ENCODE measurements at places on chromosomes 6 and 20.

- no peak for DNase-seq
Measured at GRCh38 chr6:98094696-98095095, 739.7 kb upstream of the POU3F2 start.

DNA sequence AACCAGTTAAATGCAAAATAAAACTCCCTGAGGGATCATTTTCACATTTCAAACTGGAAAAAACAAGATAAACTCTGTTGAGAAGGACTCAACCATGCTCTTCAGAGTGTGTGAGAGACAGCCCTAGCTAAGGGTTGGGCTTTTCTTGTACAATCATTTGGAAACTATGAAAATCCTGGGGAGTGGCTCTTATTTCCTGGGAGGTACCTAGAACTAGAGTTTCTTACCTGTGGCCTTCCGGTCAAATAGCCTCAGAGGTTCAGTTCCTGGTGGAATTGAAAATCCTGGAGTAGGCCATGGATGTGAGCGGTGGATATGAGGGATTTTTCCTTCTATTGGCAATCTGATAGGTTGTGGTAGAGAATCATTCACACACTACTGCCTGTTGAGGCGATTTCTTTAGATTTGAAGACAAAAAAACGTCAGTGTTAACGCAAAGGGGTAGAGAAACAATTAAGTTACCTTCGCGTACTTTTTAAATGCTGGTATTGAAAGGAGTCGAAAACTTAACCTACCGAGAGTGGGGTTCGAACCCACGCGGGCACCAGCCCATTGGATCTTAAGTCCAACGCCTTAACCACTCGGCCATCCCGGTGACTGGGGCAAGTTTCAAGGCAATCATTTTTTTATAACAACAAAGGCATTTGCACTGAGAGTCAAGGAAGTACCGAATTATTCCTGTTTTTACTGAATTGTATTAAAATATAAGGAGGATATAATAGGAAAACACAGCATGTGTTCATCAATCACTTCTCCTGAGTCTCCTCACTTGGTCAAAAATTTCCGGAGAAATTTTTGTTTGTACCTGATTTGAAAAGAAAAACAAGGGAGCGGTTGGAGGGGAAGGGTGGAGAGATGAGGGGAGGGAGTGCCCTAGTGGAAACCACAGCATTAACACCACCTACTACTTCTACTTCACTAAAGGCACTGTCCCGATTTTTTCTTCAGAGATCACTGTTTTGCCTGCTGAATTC, 191.3 kb downstream of the OR2B2 start:
- no peak for DNase-seq

DNA sequence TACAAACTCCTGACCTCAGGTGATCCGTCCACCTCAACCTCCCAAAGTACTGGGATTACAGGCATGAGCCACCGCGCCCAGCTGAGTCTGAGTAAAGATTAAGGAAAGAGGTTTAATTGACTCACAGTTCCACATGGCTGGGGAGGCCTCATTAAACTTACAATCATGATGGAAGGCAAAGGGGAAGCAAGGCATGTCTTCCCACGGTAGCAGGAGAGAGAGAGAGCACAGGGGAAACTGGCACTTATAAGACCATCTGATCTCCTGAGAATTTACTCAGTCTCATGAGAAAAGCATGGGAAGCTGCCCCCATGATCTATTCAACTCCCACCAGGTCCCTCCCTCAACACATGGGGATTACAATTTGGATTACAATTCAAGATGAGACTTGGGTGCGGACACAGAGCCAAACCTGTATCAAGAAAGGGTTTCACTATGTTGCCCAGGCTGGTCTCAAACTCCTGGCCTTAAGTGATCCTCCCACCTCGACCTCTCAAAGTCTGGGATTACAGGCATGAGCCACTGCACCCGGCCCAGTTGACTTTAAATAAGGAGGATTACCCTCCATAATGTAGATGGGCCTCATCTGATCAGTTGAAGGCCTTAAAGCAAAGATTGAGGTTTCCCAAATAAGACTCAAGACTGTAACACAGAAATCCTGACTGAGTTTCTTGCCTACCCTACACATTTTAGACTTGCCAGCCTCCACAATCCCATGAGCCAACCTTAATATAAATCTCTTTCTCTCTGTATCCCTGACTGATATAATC, 13.1 kb upstream of the PEX7 start:
- DNase-seq = no peak

DNA sequence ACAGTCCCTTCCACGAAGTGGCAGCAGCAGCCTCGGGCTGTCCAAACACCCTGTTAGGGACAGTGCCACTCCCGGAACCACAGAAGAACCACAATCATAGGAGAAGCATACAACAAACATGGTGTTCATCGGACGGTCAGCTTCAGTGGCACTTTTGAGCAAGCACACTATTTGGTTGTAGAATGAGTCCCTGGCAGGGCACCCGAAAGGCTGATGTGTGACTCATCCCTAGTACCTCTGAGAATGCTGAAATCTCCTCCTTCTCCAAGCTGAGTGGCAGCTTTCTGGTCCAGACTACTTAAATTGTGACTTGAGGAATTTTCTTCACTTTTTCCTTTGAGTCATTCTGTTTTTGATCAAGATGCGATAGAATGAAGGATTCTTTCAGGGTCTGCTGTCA, 282.5 kb downstream of the ESR1 start:
- no peak for DNase-seq

- peak; percentile 43 for DNase-seq
Measured at GRCh38 chr20:46349035-46349741, 40.9 kb upstream of the CDH22 start.

DNA sequence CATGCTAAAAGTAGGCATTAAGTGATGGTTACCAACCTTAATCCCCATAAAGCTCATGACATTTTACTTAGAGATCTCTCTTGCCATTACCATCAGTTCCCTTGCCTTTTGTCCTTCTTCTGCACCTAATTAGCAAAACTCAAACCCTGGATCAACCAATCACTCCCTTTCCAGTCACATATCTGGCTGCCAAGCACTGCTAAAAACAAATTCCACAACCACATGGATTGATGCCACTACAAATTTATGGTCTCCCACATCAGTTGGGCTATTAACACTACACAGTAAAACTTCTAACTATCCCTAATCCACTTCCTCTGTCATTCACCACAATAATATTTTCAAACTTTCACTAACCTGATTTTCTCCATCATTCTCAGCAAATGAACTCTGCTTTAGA, 54.3 kb upstream of the RNF146 start:
- DNase-seq = no peak

DNA sequence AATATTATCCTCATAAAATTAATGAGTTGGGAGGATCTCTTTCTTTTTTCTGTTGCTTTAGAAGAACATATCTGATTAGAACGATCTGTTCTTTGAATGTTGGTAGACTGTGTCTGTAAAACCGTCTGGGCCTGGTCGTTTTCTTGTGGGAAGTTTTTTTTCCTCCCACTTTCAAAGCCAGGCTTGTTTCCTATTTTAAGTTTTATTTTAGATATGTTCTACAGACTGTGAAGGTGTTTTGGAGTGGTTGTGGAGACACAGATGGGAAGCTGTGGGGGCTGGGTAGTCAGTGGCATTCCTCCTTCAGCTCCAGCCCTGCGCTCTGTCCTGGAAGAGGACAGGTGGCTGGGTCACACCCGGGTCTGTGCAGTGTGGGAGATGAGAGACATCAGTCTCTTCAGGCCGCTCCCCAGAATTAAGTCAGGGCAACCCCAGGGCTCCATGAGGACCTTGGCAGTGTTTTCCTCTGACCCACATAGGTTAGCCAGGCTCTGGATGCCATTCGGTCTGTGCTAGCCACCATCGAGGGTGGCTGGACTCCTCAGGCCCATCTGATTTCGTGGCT, 92.0 kb upstream of the SCP2D1 start:
- DNase-seq = no peak

DNA sequence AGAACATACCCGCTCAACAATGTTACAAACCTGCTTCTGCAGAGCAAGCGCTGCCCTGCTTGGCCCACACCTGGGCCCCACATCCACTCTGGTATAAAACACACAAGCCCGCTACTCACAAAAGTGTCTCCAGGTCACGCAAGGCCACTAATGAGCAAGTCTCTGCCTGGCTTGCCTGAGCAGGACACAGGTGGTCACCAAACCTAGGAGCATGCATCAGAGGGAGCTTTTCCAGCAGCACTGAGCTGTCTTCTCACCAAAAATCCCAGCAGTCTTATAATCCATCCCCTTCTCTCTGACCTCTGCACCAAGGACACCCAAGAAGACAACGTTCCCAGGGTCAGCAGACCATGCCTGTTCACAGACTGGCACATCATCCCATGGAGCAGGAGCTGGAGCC, 100.8 kb downstream of the DLL1 start:
- DNase-seq = no peak

DNA sequence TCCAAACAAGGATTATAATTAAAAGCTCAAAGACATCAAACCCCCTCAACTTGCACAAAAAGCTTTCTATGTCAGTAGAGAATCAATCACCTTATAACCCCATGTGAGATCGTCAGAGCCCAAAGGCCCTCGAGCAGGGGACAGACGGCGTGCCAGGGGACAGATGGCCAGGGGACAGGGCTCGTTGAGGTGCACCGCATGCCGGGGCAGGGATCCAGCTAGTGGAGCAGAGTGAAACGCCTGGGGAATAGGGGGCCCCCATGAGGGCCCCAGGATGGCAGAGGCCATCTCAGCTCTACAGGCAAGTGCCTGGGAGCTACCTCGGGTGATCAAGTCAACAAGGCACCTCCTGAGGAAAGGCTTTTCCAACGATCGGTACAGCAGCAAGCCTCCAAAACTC, 28.6 kb downstream of the DIDO1 start:
- DNase-seq = no peak

- DNase-seq = no peak
Measured at GRCh38 chr6:3532296-3532916, 75.6 kb upstream of the SLC22A23 start.

DNA sequence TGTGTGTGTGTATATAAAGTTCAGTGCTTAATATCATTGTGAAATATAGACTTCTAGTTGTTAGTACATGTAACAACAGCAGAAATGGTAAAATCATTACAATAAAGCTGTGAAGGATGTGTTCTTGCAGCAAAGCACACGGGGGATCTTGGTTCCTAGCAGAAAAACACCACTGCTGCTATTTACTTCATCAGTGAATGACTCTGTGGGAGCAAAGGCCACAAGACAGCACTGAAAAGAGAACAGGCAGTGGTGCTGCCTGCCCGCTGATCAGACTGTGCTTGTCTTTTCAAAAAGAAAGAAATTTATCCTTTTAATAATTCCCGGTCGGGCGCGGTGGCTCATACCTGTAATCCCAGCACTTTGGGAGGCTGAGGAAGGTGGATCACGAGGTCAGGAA, 689.9 kb upstream of the CITED2 start:
- no peak for DNase-seq

DNA sequence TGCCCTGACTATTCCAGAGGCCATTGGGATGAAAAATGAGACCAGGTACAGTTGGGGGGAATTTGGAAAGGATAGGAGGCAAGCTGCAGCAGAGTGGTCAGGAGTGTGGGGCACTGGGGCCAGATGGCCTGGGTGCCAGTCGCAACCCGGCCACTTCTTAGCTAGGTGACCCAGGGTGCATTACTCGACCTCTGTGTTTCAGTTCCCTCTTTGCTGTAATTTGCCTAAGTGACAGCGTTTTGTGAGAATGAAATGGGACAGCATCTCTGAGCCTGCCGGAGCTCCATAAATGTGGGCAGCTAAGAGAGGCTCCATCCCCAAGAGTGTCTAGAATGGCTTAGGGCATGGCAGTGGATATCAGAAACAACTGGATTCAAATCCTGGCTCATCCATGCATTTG, 13.9 kb downstream of the LRFN2 start:
- no peak for DNase-seq

- peak; percentile 9 for DNase-seq
Measured at GRCh38 chr20:38127920-38128528, 37.0 kb downstream of the TGM2 start.

- no peak for DNase-seq
Measured at GRCh38 chr6:102474041-102474807, 1080.7 kb downstream of the GRIK2 start.

GRCh38 chr6:20833881-20834515, 299.7 kb downstream of the CDKAL1 start:
- no peak for DNase-seq

DNA sequence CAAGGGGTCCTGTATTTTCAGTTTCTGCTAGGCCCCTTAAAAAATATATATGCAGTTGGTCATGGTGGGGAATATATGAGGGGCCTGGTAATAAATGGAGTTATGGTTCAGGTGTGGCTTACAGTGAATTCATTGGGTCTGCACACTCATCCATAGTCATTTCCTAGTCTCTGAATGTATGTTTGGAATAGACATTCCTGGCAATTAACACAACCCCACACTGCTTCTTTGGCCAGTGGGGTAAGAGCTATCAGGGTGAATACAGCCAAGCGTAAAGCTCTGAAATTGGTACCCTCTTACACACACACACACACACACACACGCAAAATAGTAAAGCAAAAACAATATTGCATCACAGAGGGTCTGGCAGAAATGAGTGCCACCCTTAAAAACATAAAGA, 56.5 kb downstream of the QRSL1 start:
- no peak for DNase-seq

DNA sequence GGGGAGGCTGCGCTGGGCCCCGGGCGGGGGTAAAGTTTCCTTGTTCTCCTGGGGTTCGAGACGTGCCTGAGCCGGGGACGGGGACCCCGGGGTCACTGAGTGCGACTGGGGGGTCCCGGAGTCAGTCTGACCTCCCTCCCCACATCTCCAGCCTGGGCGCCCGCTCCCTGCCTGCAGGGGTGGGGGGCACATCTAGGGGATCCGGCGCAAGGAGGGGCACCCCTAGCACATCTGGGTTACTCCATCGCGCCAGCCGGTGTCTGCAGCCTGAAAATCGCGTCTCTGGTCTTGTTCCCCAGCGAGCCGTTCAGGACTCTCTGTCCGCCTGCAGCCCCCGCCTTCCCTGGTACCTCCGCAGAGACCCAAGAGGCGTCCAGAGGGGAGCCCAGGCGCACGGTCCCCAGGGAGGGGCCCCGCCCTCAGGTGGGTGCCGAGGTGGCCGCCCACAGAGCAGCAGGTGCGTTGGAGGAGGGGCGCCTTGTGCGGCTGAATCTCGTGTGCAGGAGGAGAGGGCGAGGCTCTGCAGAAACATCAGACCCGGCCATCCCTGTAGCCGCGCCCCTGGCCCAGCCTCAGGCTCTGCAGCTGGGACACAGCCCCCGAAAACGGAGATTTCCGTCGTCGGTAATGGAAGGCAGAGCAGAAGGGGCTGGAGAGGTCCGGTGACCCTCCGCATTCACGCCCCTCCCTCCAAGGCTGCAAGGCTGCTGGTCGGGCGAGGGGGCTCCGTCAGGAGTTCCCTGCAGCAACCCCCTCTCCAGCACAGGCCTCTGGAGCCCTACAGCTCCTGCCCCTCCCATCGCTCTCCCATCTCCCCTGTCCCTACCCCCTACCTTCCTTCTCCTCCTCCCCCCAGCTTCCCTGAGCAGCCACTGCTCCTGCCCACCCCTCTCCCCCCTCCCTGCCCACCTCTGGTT, 628 bp upstream of the CHRNA4 start:
- no peak for DNase-seq

GRCh38 chr6:7726416-7727085, 652 bp downstream of the BMP6 start:
- peak; percentile 45 for DNase-seq

Measured in ovary (tissue), 10 donors.